NCI-H187 treated with DMSO at 0.1 percent for 48 hours (cell line): ENCODE measurements at places on chromosomes 12 and 14.

DNA sequence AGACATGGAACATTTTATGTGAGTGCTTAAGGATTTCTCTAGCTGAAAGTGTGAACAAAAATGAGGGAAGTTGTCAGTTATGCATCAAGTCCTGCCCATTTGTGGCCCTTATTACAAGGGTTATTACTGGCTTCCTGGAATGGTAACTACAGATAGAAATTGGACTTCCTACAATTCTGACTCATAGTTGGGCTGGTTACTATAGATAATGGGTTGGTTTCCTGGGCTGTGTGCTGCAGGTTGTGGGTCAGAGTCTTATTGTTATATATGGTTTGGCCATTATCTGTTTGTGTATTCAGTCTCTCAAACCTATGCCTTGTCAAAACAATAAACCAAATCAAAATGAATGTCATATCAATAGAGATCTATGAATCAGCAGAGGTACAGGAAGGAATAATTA lies 313.7 kb downstream of the ADAMTS20 start:
- no peak for DNase-seq

DNA sequence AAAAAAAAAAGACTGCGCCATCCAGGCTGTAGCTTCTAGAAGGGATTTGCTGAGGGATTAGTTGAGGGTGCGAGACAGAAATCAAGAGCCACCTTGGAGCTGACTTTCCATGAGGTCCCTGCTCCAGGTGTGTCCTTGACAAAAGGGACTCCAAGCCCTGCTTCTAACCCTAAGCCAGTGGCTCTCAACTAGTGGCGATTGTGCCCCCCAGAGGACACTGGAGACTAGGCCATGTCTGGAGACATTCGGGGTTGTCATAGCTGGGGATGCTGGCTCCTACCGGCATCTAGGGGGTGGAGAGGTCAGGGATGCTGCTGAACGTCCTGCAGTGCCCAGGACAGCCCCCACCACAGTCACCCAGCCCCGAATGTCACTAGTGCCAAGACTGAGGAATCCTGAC lies 40.6 kb downstream of the SPRING1 start:
- DNase-seq: no peak

- no peak for DNase-seq
Measured at GRCh38 chr14:63551332-63551731, 8.2 kb upstream of the PPP2R5E start.

DNA sequence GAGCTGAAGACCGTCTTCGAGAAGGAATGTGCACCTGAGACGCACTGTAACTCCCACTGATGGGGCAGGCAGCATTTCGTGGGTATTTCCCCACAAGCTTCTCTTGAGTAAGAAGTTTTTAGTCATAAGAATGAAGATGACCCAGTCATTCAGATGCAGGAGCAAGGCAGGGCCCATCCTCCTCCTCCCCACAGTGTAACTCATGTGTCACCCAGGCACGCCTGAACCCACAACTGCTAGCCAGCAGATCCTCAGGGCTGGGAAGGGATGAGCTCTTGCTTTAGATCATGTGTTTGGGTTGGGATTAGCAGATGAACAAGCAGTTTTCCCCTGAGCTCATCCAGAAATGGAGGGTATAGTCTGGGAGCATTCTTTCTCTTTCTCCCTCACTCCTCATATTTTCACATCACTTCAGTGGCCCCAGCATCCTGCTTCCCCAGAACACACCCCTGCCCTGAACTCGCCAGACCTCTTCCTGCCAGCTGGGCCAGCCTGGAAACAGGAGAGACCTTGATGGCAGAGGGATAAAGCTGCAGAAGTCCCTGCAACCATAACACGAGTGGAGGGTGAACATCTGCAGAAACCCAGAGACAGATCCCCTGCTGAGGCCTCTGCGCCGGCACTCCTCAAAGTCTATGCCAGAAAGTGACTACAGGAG lies 73.3 kb downstream of the B4GALNT3 start:
- DNase-seq: no peak

- no peak for DNase-seq
Measured at GRCh38 chr12:65084579-65084978, 36.5 kb downstream of the WIF1 start.

GRCh38 chr12:104411826-104412641 lies 44.7 kb upstream of the CHST11 start:
- DNase-seq: no peak

DNA sequence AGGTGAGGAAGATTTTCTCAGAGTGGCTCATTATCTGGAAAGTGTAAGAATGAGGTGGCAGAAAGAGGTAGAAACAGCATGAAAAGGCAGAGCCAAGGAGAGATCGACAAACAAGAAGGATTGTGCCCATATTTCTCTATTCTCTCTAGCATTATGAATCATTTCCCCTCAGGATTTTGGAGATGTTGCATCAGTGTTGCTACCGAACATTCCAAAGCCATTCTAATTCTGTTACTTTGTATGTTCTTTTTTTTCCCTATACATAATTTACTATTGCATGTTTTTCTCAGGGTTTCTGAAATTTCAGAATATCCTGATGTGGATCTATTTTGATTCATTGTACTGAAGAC lies 61.4 kb downstream of the KICS2 start:
- DNase-seq: no peak

DNA sequence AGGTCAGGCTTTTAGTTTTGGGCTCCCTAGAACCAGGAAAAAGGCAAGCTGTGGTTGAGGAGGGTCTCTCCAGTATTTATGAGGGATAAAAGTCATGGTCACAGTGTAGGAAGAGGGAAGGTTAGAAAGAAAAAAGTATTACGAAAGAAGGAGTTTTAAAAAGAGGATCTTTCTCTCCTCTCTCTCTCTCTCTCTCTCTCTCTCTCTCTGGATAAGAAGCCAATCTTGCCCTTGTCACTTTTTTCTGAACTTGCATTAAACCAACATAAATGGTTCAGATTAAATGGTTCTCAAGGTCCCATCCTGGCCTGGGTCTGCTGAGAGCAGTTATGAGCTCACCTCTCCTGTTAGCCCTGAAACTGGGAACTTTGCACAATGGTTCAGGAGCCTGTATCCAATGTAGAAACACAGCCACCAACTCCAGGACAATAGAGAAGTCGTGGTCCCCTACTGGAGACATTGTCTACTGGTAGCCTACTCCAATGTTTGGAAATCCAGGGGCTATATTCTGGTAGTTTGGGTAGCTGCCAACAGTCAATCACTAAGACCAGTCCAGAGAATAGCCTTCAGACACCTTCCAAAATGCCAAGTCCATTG lies 131.9 kb downstream of the DAD1 start:
- DNase-seq: no peak

DNA sequence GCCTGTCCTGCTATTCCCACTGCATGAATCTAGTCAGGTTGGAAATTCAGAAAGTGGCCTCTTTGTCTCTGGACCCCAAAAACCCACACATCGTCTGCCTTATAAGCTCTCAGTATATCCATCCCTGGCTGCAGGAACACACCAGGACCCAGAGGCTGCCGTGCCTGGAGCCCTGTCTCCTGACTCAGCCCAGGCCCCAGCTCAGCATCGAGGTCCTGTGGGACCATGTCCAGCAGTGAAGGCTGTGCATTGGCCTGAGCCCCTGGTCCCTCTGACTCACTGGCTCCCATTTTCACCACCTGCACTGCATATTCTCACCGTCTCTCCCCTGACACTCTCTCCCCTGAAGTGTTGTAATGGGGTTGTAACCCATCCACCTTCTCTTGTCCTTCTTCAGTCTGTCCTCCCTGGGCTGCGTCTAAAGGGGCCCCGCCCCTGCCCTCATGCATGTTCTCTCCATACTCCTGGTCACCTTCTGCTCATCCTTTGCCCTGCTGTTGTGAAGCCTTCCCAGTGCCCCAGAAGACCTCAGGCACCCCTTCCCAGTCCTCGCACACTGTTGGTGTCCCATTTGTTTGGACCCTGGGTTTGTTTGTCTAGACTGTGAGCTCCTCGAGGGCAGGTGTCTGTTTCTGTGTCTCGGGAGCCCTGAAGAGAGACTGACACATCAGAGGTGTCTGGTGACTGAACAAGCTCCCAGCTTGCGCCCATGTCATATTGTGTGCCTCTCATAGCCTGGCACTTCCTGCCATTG lies 43.8 kb downstream of the EVL start:
- no peak for DNase-seq

- DNase-seq: no peak
Measured at GRCh38 chr14:68741477-68741791, 51.4 kb downstream of the ZFP36L1 start.

- no peak for DNase-seq
Measured at GRCh38 chr12:70048521-70049250, 194.5 kb upstream of the CNOT2 start.

GRCh38 chr14:95318399-95319311 lies 1.1 kb downstream of the CLMN start:
- no peak for DNase-seq

DNA sequence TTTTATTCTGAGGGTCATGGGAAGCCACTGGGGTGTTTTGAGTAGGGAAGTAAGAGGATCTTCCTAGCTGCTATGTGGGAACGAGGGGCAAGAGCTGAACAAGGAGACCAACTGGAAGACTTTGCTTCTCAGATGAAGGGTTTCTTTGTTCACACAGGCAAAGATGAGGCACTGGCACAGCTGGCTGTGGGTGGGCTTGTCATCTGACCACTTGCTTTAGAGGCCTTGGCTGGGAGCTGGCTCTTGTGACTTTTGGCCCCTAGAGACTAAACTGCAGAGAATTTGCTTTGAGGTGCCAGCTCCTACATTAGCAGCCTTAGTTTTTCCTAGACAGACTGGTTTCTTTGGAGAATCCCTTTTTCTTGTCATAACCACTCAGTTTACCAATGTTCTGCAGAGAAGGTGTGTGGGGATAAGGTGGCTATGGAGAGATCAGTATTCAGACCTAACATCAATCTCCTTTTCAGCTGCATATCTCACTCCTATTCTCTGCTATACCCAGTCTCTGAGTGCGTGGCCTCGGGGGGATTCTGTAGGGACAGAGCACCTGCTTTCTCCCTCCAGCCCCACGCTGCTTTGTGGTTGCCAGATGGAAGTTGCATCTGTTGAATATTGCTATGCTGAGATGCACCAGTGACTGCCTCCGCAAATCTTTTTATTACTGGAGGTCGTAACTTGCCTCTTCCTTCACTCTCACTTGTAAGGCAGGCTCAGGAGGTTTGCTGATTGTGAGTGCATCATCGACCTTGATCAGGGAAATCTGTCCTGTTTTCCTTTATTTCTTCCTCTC lies 12.7 kb downstream of the PPP2R5C start:
- DNase-seq: no peak

GRCh38 chr14:70567791-70568190 lies 32.7 kb downstream of the MED6 start:
- no peak for DNase-seq

DNA sequence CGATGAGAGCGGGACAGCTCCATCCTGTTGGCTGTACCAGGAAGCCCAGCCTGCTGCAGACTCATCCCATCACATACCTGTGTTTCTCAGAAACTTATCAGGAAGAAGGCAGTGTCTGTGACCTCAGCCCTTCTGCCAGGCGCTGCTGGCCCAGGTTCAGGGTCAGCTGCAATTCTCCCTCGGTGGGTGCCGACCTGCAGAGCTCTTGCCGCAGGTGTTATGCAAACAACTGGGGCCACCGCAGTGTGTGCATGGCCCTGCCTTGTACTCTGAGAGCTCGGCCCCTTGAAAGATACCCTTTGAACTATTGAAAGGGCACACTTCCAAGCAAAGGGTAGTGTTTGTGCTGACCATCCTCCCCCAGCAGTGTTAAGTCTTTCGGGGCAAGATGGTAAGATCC lies 322.2 kb upstream of the DIO3 start:
- no peak for DNase-seq

- no peak for DNase-seq
Measured at GRCh38 chr12:29713729-29714128, 70.0 kb downstream of the TMTC1 start.

DNA sequence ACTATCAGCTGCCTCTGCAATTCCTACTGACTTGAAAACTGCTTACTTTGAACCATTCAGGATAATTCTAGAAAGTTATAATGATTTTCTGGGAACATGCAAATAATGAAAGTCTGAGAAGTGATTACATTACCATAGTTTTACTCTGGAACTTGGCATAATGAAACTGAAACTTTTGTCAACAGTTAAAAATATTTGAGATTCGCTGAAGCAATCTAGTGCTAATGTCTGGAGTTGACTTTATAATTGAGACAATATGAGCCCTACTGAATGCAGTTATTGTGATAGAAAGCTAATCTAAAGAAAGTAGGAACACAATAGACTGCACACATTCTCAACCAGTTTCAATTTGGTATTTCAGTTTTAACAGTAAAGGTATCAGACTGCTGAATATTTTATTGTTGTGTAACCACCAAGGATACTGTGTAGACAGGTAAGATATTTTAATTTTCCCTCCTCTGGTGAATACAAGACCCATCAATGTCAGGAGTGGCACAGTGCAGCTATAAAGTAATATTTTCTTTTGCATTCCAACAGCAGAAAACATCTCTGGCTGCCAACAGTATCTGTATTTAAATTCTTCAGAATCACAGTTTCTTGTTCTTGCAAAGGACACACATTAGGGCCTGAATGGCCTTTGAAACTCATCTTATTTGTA lies 483.5 kb downstream of the ATP23 start:
- DNase-seq: no peak

DNA sequence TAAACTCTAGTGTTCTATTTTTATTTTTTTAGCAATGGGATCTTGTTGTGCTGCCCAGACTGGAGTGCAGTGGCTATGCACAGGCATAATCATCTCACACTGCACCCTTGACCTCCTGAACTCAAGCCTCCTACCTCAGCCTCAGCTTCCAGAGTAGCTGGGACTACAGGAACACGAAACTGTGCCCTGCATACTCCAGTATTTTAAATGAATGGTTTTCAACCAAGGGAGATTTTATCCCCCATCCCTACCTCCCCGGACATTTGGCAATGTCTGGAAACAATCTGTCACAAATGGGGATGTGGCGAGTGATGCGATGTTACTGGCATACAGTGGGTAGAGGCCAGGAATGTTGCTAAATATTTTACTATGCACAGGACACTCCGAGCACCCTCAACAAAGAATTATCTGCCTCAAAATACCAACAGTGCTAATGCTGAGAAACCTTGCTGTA lies 2.1 kb downstream of the CBX5 start:
- no peak for DNase-seq

GRCh38 chr12:68414988-68415387 lies 82.8 kb upstream of the MDM1 start:
- no peak for DNase-seq

- DNase-seq: no peak
Measured at GRCh38 chr14:99055816-99056215, 216.2 kb downstream of the BCL11B start.

DNA sequence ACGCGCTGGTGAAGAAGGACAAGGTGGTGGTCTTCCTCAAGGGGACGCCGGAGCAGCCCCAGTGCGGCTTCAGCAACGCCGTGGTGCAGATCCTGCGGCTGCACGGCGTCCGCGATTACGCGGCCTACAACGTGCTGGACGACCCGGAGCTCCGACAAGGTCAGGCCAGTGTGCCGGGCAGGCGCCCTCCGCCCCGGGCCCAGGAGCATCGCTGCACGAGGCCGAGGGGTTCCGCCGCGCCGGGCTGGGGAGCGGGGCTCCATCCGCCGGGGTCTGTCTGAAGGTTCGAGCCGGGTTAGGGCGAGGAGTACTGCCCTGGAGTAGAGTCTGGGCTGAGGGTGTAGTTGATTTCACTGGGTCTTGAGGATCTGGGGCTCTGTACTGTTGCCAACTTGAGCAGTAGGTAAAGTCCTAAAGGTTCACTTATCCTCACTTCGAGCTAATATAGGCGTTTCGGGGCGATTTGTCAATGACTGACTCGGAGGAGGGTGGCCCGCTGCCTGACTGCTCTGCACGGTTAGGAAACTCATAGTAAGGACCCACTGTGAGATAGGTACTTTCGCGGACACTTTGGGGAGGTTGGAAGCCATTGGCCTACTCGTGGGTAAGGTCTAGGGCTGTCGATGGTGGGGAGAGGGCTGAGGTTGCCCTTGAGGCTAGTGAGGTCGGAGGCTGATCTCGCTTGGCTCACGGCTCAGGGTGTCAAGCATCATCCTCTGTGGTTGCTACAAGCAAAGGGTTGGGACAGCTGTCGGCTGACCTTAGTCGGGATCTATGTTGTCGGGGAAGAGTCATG lies 574 bp downstream of the GLRX5 start:
- DNase-seq: no peak
